Amniotic epithelial cell (primary cell): ENCODE measurements at places on chromosomes 5 and 9.

- DNase-seq = peak; percentile 96
Measured at GRCh38 chr9:124658165-124659017, 112.7 kb downstream of the NR6A1 start.

- peak; percentile 14 for DNase-seq
Measured at GRCh38 chr5:140112685-140113179, 1.2 kb upstream of the PURA start.

DNA sequence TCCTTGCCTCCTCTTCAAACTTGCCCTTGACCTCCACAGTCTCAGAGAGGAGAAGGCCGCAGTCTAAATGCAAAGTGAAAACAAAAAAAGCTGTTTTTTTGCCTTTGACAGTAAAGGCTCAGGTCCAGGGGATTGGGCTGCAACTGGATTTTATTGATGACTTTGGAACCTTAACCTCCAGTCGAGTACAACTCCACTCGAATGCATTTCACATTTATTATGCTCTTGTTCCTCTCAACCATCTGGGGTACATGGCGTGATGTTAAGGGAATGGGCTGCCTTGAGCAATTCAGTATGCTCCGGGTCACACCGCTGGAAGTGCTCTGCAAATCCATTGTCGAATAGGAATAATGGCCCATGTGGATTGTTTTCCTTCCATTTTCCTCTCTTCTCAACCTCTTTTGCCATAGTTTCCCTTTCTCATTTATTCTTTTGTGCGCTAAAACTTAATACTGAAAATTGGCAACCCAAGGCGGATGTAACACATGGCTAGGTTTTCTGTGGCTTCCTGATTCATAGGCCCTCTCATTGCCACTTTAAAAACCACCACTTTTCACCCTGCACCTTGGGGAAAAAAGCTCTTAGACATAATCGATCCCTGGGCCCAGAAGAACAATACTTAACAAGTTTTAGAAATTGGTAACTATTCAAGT lies 34.3 kb downstream of the ITK start:
- DNase-seq = no peak

DNA sequence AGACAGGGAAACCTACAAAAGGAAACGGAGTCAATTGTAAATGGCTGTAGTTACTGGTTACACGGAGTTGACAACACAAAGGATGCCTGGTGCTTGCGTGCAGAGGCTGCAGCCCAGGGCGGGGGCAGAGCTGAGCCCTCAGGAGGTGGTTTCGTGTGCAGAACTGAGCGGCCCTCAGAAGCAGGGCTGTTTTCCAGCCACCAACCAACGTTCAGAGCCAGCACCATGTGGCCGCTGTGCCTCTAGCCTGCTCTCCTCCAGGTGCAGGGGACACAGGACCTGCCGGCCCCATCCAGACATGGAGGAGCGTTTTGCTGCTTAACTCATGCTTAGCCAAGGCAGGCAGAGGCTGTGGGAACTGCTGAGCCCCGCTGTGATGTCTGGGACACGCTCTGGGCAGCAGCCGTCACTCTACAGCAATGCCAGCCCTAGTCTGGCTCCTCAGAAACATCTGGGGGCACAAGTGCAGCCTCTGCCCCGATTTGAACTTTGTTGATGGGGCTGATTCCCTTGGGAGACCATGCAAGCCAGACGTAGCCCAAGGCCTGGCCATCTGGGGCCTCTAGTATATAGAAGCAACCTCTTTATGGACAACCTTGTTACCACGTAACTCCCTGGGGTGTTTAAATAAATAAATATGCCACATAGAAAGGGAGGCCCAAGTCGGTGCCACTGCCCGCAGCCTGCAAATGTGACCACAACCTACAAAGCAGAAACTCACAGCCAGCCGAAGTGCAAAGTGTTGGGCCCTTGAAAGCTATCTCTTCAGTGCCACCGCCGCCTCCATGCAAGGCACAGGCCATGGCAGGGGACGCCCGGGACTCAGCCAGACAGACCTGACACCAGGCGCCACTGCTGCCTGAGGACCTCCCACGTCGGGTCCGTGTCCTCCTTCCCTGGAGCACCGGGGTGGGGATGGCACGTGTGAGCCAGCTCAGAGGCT lies 42.1 kb downstream of the NKD2 start:
- DNase-seq = no peak

GRCh38 chr5:100832252-100833230 lies 70.5 kb downstream of the ST8SIA4 start:
- no peak for DNase-seq

DNA sequence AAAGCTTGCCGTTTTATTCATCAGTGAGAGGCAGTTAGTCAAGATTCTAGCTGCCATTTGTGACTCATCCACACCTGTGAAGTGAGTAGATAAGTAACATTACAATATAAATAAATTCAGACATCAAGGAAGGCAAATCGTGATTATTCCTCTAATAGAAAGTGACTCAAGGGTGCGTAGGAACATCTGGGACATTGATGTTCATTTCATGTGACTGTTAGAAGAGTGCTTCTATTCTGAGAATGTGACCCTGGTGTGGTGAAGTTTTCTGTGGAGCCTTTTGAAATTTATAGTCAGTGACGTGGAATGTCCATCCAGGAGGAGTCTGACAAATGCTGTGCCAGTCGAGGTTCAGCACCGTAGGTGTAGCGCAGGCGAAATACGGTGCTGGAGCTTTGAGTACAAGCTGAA lies 48.4 kb upstream of the FAM240B start:
- no peak for DNase-seq

DNA sequence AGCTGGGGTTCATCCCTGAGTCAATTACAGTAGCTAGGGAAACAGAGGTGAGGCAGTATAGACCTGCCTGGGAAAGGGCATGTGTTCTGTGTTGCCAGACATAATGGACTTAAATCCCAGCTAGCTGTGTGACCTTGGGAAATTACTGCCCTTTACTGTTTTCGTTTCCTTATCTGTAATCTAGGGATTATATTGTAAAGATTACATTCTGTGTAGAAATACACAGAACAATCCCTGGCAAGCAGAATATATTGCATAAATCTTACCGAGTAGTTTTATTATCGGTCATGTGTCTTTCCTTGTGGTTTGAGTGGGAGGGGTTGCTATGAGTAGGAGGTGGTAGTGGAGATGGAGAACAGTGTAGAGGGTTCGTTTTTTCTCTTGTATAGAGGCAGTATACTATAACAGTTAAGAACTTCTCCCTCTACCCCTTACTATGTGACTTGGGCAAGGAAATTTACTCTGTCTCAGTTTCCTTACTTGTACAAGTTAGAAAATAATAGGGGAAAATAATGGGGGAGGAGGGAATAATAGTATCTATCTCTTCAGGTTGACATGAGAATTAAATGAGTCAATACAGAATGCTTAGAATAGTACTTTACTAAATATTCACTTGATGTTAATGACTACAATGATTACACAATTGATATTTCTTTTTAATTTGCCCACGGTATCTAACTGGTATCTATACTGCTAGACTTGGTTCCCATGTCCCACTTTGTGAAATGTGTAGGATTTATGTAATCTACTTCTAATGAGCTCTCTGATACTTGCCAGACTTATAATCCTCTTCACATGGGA lies 7.1 kb upstream of the DMXL1 start:
- DNase-seq = peak; percentile 98

DNA sequence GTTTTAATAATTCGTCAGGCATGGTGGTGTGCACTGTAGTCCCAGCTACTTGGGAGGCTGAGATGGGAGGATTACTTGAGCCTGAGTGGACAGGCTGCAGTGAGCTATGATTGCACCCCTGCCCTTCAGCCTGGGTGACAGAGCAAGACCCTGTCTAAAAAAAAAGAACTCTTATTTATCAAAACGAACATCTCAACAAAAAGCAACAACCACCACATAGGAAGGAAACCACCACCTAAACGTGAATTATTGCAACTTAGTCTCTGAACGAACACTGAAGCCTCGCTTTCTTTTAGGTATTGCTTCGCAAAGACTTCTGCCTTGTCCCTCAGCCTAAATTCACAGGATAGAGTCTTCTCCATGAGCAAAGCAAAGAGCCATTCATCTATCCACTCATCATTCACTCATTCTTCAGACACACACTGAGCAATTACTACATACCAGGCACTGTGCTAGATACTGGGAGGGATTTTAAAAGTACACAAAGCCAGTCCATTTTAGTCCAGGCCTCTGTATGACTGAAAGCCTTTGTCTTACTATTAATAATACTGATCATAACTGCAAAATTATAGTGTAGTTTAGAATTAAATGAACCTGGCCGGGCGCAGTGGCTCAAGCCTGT lies 57.4 kb downstream of the THBS4 start:
- no peak for DNase-seq

DNA sequence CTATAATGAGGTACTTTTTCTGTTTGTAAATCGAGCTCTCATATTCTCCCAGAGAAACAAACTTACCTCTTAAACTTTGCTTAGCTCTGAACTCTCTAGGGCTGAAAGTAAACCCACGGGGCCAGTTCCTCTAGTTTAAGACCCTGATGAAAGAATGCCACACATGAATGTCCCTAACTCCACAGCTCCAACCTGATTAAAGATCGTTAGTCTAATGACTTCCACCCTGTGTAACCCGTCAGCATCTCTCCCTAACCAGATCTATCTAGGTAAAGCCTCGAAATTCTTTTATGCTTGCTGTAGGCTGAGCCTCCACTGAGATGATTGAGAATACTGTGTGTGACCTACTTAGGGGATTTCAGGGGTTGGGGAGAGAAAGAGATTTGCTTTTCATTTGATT lies 27.0 kb downstream of the ADRA1B start:
- no peak for DNase-seq

GRCh38 chr5:148776780-148777179 lies 49.6 kb upstream of the ADRB2 start:
- peak; percentile 54 for DNase-seq

DNA sequence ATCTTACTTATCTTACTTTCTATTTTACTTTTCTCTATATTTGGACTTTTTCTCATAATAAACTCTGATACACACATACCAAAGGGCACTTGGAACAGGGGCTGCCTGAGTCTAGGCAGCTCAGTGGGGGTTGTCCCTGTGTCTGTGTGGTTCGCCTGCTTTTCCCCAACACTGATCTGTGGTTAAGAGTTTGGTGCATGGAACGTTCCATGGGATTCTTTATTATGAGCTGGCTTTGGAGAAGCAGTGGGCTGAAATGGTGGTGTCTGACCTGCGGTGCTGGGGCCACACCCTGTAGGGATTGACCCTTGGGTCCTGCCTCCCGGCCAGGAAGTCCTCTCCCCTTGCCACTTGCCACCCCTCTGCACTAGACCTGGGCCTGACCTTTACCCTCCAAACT lies 47.4 kb downstream of the ANKRD33B start:
- peak; percentile 28 for DNase-seq

- peak; percentile 44 for DNase-seq
Measured at GRCh38 chr9:76162086-76162730, 232.0 kb downstream of the RFK start.

GRCh38 chr9:134007150-134007549 lies 15.0 kb upstream of the VAV2 start:
- DNase-seq = no peak

GRCh38 chr5:14406554-14406849 lies 175.1 kb upstream of the OTULINL start:
- DNase-seq = peak; percentile 91

GRCh38 chr9:135809166-135809565 lies 98.2 kb downstream of the CAMSAP1 start:
- DNase-seq = no peak

DNA sequence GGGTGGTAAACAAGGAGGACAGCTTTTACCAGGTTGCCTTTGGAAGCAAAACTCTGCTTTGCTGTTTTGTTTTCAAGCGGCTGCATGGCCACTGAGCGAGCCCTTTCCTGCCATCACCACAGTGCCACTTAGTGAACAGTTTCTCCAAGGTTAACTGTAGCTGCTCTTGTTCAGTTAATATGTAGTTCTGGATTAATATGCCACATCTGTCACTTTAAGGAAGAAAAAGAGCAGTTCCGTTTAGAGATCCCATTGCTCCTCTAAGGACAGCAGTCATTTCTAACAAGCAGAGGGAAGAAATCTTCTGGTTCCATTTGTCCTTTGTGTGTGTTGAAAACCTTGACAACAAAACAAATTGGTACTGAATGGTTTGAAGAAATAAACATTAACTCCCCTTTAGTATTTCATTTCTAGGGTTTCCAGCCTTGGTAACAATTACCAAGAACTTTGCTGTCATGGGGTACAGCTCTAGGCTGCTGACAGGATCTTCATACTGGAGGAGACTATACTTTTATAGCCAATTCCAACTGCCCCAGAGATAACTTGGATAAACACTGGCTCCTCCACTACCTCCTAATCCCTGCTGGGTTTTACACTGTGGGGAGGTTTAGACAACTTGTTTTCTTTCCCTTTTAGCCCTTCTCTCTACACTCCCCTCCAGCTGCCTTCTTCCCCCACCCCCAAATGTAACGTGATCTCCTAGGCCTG lies 10.3 kb upstream of the ABL1 start:
- peak; percentile 84 for DNase-seq

DNA sequence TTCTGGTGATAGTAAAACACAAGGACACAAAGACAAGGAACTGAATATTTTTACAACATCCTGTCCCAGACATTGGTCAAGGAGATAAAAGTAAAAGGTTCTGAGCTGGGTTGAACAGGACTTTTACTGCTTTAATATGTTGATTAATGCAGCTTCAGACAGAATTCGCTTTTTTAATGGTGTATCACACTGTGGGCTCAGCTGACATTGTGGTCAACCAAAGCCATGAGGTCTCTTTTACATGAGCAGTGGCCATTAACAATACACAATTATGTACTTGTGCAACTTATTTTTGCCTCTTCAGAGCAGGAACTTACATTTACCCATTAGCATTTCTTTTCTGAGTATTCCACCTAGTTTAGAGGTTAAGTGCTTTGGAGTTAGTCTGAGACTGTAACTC lies 22.8 kb upstream of the ERBIN start:
- DNase-seq = no peak

DNA sequence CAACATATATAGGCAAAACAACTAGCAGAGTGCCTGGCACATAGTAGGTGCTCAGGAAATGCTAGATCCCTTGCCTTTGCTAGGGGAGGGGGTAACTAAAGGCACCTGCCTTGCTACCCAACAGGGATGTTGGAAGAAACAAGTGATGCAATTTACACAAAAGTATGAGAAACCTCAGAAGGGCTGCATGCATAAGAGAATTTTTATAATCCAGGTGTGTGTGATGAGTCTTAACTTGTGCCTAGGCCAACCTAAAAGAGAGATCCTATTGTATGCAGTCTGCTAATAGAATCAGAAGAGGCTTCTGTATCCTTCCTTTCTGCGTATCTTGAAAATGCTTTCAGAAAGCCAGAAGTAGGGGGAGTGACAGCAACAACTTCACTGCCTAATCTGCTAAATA lies 135.9 kb downstream of the SLIT3 start:
- DNase-seq = no peak

GRCh38 chr5:52895572-52896413 lies 93.4 kb upstream of the ITGA2 start:
- DNase-seq = peak; percentile 48

DNA sequence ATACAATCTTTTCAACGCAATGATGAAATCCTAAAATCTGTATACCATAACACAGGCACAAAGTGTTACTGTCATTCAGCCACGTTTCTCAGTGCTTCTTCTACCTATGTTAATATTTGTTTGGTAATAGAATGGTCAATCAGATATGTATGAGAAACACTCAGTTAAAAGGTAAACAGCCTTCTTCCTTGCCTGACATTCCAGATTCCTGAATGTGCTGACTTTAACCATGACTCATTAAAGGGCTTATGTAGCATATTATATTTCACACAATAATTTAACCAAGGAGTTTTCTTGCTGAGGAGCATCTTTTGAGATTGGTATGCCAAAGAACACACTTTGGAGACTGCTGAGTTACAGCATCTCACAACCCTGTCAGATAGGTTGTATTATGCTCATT lies 187.6 kb downstream of the CETN3 start:
- DNase-seq = peak; percentile 22
